Osteocyte (in vitro differentiated cells): ENCODE measurements at places on chromosomes 7 and 10. TPM values are rescaled to one million over a fixed set of nuclear protein-coding genes. Genes with fewer than 3 reads are reported as not detected.

Gene CNPY1
- not detected in 2 replicates for total RNA-seq

Gene ABI1
- 62.2 and 64.1 TPM in 2 replicates for total RNA-seq

Gene UNC5B
- 13.0 and 13.1 TPM in 2 replicates for total RNA-seq

Gene RAB19
- not detected in 2 replicates for total RNA-seq

Gene AKR1C2
- not detected in 2 replicates for total RNA-seq

Gene ZNF248
- 3.9 and 5.4 TPM in 2 replicates for total RNA-seq

Gene PRSS37
- not detected in 2 replicates for total RNA-seq

Gene PVRIG
- not detected in 2 replicates for total RNA-seq

Gene UPP1
- total RNA-seq = 26.8 and 27.3 TPM in 2 replicates

Gene TDRD1
- total RNA-seq = not detected in 2 replicates

Gene SFRP5
- total RNA-seq = not detected in 2 replicates

Gene PLEKHS1
- 0.11 TPM in 1 of 2 replicates, not detected in the other for total RNA-seq

Gene PPP1R9A
- total RNA-seq = 3.4 and 4.4 TPM in 2 replicates

Gene VAX1
- total RNA-seq = 3.2 and 4.0 TPM in 2 replicates

Gene PLAU
- 112 and 118 TPM in 2 replicates for total RNA-seq

Gene CYP3A7
- not detected in 2 replicates for total RNA-seq

Gene ANLN
- 33.5 and 37.6 TPM in 2 replicates for total RNA-seq

Gene FAM131B
- 17.0 and 18.4 TPM in 2 replicates for total RNA-seq

Gene SFTPA1
- total RNA-seq = not detected in 2 replicates

Gene HTRA1
- total RNA-seq = 1,546 and 1,638 TPM in 2 replicates

Gene FRMPD2
- not detected in 2 replicates for total RNA-seq

Gene SLC13A1
- not detected in 2 replicates for total RNA-seq

Gene ZPBP
- not detected in 2 replicates for total RNA-seq

Gene PTER
- 2.6 and 3.1 TPM in 2 replicates for total RNA-seq

Gene CALCR
- total RNA-seq = not detected in 2 replicates

Gene ANKRD22
- not detected in 2 replicates for total RNA-seq

Gene FRA10AC1
- total RNA-seq = 13.0 and 15.0 TPM in 2 replicates

Gene CEP55
- total RNA-seq = 8.6 and 9.5 TPM in 2 replicates

Gene SEMA3A
- 2.4 and 3.7 TPM in 2 replicates for total RNA-seq

Gene GPR15LG
- total RNA-seq = not detected in 2 replicates

Gene SLC18A3
- 0.32 and 0.34 TPM in 2 replicates for total RNA-seq

Gene TMEM184A
- 0.27 and 0.29 TPM in 2 replicates for total RNA-seq

Gene LBX1
- not detected in 2 replicates for total RNA-seq

Gene LSM8
- total RNA-seq = 27.3 and 31.1 TPM in 2 replicates

Gene GRM3
- total RNA-seq = not detected in 2 replicates

Gene NODAL
- not detected in 2 replicates for total RNA-seq

Gene AKR1C8
- not detected in 2 replicates for total RNA-seq

Gene INTS15
- total RNA-seq = 36.5 and 40.3 TPM in 2 replicates

Gene NPSR1
- total RNA-seq = not detected in 2 replicates

Gene TRIM50
- not detected in 2 replicates for total RNA-seq

Gene CALHM3
- not detected in 2 replicates for total RNA-seq

Gene OR13A1
- not detected in 2 replicates for total RNA-seq

Gene BAIAP2L1
- total RNA-seq = 8.6 and 10.9 TPM in 2 replicates

Gene PTF1A
- total RNA-seq = not detected in 2 replicates

Gene GRB10
- total RNA-seq = 47.4 and 51.3 TPM in 2 replicates

Gene SPDYE1
- total RNA-seq = not detected in 2 replicates

Gene ATOH7
- total RNA-seq = not detected in 2 replicates

Gene ZNF804B
- not detected in 2 replicates for total RNA-seq

Gene JAKMIP3
- 0.64 and 0.65 TPM in 2 replicates for total RNA-seq
